ENCODE measurements at places on chromosomes 5 and 9. TPM values are rescaled to one million over a fixed set of nuclear protein-coding genes. Genes with fewer than 3 reads are reported as not detected.

CEL gene
- total RNA-seq, result 8.3 TPM

PCDHA13 gene
- total RNA-seq, result not detected

KLF9 gene
- total RNA-seq, result 21.7 TPM

CDH12 gene
- total RNA-seq, result not detected

RALGDS gene
- 161 TPM for total RNA-seq

Measured in T-cell (primary cell).